ENCODE measurements at places on chromosomes 2 and 18.

DNA sequence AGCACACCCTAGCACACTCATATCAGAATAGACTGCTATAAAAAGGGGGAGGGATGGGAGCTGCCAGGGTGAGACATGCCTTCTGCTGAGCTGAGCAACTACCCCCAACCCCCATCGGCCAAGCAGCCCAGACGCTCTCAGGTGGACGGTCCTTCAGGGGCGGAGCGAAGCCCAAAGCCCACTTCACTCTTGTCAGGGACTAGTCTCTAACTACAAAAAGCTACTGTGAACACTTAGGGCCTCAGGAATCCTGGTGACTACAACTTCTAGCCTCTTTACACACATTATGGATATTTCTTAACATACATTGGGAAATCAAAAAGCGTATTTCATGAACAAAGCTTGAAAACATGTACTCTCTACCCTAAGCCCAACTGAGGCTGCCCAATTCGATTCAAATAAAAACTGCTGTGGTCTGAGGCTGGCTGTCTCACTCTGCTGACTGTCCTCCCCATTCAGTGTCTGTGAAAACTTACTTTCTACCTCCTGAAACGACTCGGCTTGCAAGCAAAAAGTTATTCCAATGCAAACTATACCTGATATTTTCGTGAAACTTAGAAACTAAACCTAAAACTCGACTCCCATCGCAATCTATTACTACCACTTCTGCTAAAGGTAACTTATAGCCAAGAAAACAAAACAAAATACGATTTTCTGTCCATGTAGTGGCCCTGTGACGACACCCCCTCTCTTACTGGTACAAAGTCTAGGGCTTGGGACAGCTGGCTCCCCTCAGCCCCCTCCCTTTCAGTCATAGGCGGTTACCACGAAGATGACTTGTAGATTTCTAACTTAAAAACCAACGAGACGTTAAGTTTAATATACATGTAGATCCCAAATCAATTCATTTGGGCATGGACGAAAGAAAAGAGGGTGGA lies 1.2 kb downstream of the SERTAD2 start:
- DNase-seq: no peak

DNA sequence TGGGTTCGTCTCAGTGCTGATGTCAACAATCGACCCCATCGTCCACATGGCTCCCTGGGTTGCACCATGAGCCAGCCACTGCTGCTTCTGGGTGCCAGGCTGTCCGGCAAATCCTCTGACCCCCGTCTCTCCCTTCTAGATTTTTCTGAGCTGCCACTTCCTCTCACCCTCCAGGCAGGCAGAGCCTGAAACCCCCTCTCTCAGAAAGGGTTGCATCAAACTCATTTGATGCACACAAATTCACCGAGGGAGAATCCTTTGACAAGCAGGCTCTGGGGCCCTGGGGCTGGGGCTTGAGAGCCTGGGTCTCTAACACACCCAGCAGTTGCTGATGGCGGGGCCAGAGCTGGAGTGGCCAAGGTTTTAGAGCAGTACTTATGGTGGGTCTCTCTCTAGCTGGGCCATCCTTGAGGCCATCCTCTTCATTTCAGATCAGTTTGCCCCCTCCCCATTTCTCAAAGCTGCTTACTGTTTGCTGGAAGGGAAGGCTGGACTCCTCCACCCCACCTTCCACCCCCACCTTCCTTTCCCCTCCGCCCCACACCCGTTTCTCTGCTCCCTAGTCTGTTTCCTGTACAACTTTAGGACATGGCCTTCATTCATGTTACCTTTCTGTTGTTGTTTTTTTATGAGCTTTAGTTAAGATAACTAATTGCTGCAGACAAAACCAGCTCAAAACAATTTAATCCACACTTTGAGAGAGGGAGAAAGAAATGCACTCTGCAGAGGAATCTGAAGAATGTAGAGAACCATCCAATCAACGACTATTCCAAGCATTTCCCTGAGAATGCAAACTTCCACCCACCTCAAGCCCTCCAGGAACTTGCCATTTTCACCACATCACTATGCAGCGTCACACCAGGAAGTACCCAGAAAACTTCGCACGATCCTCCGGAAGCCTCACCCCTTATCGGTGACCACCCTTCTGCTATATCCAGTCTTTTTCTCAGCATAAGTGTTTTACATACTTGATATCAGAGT lies 69.5 kb downstream of the ARL4C start:
- DNase-seq: peak; percentile 30

GRCh38 chr2:70679259-70679658 lies 88.7 kb downstream of the ADD2 start:
- DNase-seq: no peak

GRCh38 chr2:176206682-176207081 lies 18.2 kb downstream of the HOXD1 start:
- no peak for DNase-seq

DNA sequence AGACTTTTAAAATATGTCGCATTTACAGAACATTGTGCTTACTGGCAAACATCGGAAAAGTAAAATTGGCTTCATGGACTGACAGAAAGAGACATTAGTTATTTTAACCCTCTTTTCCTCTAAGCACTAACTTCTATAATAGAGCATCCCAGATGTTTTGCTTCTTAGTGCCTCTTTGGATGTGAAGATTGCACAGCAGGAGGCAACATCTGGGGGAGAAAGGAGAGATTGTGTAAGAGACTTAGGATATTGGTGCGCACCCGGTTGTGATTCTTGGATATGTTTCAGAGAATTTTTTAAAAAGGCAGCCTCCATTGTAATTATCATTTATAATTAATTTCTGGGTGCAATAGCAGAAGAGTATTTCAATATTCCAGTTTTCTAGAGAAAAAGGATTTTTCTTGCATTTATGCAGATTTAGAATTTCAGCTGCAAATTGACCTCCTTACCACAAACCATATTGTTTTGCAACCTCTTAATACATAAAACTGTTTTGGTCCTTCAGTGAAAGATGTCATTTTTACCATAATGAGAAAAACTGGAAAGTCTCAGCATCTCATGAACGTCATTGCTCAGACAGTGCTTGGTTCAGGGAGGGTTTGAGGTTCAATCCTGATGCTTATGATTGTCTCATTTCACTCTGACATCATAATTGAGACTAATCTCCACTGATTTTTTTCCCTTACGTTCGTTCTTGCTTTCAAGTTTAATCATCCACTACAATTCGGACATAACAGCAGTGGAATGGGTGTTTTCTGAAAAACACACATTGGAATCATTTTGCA lies 404.3 kb downstream of the ZNF521 start:
- no peak for DNase-seq

DNA sequence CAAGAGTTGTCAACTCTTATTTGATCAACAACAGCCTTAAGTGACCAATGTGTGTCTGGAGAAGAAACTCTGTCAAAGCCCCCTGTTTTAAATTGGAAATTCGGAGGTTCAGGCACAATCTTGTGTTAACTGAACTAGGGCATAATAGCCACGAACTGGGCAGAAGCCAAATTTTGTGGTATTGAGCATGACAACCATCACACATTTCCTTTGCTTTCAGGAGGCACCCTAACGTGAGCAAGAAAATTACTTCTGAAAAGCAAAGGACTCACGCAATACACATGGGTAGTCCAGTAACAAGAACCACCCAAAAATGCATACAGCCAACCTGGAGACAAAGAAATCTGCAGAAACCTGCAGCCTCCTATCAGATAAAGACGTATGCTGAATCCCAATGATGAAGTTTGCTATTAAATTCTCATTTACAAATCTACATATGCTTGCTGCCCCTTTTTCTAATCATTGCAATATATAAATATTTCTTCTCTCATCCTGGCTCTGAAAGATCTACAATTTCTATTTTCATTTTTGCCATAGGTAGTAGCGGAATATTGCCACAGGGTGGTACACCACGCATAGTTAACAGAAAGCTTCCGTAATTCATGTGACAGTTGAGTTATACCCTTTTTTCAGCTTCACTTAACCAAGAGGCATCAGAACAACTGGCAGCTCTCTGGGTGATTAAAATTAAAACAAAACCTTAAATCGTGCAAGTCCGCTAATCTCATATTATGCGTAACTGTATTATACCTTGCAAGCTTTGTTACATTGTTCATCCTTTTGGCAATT lies 495.8 kb downstream of the NRXN1 start:
- no peak for DNase-seq

DNA sequence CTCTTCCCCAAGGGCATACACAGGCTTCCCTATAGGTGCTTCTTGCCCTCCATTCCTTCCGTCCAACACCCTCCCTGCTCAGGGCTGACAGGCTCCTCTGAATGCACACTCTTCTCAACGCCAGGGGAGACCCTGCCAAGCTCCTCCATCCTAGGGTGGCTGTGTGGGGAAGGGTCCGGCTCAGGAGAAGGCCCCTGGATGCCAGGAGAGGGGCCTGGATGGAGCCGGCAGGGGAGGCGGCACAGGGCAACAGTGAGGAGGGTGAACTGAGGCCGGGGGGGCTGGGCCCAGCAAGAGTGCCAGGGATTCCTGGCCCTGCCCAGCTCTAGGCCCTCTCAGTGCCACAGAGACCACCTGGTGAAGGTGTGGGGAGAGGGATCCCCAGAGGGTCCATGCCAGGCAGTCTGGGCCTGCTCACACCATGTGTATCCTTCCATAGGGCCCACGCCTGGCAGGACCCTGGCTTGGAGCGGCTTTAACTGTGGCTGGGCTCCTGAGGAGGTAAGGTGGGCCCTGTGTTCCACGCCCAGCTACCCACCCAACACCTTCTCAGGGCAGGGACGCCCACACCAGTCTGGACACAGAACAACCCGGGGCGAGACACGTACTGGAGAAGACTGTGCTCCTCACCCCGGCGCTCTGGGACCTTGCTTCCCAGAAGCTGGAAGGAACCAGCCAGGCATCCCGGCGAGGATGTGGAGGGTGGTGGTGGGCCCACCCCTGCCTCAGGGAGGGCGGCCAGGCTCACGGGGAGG lies 26.6 kb downstream of the HS6ST1 start:
- DNase-seq: no peak

DNA sequence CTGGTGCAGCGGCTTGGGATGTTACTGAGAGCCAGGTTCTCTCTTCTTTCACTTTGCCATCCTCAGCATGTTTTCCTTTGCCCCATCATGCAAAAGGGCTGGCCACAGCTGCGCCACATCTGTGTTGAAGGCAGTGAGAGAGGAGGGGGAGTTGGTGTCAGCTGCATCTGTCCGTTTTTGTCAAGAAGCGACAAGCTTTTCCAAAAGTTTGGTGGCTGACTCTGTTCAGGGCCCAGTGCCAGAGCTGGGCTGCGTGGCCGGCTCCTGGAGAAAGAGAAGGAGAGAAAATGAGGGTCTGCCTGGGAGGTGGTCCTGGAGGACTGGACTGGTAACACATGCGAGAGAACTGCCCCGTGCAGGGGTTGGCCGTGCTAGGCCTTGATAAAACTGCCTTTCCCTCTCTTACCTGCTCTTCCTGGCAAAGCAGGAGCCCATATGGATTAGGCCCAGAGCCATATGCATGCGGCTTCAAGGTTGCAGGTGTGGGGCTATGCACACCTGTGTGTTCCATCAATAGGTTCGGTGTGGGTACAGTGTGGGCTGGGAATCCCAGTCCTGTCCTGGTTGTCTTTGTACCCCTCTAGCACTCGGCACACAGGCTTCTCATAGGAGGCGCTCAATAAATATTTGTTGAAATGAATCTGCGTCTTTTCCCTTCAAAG lies 9.0 kb downstream of the RNF144A start:
- no peak for DNase-seq

DNA sequence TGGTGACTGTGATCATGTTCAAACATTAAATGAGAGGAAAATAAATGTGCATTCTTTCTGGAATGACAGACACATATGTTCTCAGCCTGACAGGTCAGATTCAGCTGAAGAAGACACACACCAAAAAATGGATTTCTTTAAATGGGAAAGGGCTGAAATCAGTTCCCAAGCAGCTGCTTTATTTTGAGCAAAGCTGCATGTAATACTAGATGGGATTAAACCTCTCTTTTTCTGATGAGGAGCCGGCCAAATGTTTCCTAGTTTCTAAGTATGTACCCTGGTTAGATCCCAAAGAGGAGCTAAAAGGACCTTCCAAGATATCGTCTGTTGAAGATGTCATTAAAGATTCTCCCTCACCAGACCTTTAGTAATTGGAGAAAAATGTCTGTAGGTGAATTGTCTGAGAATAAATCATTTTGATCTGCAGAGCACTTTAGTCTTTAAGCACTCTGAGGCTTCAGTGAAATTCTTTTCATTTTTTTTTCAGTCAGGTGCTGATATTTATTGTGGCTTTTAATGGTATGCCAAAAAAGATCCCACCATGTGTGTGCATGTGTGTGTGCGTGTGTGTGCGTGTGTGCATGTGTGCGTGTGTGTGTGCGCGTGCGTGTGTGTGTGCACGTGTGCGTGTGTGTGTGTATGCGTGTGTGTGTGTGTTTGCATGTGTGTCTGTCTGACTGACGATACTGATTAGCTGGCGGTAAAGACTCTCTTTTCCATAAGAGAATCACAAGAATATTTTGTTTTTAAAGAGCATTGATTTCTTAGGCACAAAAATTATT lies 175.8 kb downstream of the IRS1 start:
- no peak for DNase-seq

DNA sequence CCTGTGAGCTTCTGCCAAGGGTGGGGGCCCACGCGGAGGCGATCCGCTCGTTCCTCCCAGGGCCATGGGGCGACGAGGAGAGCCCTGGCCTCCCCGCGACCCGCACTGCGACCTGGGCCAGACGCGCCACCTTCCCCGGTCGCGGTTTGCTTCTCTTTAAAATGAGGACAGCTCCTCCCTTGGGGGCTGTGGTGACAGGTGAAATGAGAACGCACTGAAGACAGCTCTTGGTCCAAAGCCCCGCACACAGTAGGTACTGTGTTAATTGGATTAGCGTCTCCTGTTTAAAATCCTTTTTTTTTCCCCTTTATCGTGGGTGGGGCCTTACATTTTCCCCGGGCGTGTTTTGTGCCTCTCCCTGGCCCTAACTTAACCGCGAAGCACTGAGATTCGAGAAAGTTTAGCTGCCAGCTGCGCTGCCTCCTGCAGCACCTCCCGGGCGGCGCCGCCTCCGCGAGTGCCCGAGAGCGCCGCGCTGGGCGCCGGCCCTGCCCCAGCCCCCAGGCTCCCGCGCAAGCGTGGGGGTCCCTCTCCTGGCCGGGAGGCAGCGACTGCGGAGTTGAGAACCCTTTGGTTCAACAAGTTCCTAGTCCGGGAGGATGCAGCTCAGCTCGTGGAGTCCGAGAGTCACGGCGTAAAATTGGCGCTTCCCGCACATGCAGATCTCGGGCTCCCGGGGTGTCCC lies 1.1 kb downstream of the HPCAL1 start:
- DNase-seq: peak; percentile 32

DNA sequence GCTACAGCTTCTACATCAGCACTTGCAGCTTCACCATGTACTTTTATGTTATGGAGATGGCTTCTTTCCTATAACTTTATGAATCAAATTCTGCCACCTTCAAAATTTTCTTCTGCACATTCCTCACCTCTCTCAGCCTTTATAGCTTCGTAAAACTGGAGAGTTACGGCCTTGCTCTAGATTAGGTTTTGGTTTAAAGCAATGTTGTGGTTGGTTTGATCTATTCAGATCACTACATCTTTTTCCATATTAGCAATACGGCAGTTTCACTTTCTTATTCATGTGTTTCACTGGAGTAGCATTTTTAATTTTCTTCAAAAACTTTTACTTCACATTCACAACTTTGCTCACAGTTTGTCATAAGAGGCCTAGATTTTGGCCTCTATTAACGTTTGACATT lies 242.9 kb upstream of the GYPC start:
- DNase-seq: no peak
